ENCODE measurements at places on chromosomes 4 and X.
A peak's percentile ranks its signal among the peaks of the same experiment; 100 is the strongest.

- no peak for DNase-seq
Measured at GRCh38 chr4:126647756-126648397, 984.9 kb upstream of the INTU start.

DNA sequence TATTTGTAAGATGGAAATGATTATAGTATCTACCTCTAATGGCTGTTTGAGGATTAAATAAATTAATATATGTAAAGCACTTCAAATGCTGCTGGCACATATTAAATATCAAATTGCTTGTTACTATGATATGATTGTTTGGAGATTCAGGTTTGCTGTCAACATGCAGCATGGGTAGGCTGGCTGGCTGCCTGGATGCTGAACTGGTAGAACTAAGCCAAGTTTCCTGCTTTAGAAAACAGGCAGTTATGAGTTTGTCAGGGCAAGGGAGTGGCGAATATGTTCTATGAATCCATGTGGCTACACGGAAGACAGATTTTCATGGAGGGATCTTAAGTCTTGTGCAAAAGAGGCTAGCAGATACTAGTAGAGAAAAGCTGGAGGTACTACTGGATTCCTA lies 239.6 kb downstream of the GBA3 start:
- no peak for DNase-seq

DNA sequence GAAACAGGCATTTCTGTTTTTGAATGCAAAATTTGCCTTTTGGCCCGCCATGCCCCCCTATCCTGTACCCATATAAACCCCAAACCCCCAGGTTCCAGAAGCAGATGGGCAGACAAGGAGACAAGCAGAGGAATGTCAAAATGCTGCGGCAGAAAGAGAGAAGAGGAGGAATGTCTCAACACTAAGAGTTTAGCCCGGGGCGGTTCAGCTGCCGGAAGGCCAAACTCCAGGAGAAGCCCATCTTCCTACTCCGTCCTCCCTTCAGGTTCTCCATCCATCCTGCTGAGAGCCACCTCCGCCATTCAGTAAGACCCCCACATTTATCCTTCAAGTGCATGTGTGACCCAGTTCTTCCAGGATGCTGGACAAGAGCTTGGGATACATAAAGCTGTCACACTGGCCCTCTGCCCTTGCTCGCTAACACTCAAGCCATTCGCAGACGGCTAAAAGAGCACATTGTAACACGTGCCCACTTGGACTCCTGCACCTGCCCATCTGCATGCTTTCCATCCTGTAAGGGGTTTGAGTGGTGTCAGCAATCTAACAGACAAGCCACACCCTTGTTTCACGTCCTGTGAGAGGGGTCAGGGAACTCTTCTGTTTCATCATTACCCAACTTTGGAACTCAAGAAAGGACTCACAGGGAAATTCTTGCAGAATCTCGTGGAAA lies 31.3 kb downstream of the TLR10 start:
- DNase-seq: no peak

GRCh38 chr4:159298502-159298901 lies 195.6 kb downstream of the RAPGEF2 start:
- no peak for DNase-seq

DNA sequence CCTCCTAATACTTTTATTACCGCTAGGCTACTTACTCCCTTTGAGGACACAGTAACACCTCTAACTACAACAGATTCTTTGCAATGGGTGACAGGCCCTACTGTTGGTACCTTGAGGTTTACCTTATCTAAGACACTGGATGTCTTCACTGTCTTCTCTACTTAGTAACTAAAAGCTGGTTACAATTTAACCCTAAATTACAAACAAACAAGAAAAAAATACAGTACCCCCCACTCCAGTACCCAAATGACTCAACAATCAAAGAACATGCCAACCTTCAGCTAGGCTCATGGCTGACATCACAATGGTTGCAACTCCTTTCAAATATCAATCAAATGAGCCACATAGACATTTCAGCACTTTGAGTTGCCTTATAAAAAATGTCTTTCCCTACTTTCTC lies 198.0 kb downstream of the GUCY2F start:
- no peak for DNase-seq

DNA sequence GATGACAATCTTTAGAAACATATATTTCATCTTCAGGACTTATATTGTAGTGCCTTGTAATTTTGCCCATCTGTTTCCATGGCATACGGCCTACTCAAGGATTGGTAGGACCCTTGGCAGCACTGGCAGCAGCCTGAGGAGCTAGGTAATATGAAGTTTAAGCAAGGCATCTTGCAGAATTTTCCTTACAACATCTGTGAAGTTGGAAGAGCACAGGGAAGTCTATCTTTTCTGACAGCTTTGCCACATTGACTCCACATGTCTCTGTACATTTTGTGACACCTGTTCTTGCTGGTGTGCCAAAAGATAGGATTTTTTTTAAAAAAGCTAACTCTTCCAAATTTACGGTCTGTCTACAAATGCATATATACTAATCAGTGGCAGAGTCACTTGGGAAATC lies 1235.2 kb downstream of the PCDH7 start:
- DNase-seq: no peak

DNA sequence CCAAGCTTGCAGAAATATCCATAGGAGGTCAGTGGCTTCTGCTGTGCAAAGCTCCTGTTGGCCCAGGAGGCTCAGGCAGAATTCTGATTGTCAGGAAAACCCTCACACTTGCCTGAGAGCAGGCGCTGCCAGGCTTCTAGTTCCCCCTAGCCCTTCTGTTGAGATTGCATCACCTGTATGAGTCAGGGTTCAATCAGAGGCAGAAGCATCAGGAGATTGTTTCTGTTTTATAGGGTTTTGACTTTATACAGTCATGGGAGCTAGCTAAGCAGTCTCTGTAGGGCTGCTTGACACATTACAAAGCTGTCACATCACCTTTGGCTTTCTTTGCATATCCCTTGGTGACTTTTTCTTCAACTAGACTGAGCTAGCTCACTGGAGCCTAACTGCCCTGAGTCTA lies 27.8 kb downstream of the DIPK2B start:
- no peak for DNase-seq

GRCh38 chr4:142360657-142361056 lies 485.4 kb downstream of the INPP4B start:
- no peak for DNase-seq

DNA sequence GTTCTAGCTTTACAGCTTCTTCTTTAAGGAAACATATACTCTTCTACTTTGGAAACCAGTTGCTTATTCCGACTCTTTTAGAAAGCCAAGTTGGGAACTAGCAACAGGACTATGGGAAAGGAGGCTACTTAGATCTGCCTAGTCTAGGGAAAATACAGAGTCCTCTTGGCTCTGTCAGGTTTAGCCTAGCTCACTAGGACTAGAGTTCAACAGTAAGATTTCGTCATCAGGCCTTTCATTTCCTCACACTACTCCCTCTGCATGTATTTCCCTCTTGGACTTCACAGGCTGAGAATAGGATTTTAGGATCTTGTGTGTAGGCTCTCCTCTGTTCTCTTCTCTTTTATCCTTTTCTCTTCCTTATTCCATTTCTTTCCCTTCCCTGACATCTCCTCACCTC lies 409.8 kb downstream of the AR start:
- no peak for DNase-seq

DNA sequence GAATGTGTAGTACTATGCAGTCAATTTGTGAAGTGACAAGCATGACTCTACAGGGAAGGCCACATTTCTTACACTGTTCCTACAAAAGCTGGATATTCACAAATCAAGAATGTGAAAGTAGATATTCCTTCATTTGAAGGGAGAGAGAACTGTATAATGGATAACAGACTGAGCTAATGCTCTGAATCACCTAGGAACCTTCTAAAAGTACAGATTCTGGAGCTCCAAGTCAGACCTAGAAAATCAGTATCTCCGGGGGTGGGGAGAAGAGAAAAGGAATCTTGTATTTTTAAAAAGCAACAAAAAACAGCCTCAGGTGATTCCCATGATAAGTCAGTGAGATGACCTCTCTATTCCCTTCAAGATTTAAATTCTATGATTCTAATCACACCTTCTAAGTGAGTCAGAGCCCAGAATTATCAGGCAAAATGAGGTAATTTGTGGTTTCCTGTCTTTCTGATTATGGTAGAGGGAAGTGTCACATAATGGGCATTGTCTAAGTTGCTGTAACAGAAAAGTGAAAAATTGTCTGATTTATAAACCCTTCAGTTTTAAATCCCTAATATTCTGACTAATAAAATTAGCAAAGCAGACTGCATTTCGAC lies 80.9 kb downstream of the IL21 start:
- peak; percentile 49 for DNase-seq

DNA sequence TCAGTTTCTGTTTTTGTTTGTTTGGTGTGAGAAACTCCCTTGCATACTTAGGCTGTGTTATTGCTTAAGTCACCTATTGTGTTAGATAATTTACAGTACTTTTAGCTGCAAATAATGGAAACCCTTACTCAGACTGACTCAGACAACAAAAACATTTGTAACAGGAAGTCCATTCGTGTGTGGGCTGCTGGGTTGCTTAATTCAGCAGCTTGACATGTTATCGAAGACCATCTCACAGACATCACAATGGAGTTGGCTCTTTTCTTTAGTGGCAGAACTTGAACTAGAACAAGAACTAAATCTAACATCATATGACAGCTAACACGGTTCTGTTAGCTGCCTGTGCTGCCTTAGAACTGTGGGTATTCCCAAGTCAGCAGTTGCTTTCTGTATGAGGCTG lies 9.9 kb upstream of the GABRE start:
- no peak for DNase-seq

DNA sequence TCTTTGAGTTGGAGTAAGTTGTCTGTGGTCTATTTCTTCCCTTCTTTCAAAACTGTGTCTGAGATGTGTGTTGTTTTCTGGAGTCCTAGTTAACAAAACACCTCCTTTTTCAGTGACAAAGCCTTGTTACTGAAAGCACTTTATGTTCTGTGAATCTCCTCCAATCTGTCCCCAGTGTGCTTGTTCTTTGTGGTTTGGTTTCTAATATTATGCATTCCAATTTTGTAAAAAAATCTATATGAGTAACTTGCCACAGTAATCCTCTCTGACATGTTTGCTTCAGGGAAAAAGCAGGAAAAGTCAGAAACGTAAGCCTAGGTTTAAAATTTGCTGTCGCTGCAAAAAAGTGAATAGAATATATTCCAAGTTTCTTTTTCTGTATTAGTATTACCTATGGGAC lies 12.4 kb downstream of the PRRG1 start:
- DNase-seq: no peak

DNA sequence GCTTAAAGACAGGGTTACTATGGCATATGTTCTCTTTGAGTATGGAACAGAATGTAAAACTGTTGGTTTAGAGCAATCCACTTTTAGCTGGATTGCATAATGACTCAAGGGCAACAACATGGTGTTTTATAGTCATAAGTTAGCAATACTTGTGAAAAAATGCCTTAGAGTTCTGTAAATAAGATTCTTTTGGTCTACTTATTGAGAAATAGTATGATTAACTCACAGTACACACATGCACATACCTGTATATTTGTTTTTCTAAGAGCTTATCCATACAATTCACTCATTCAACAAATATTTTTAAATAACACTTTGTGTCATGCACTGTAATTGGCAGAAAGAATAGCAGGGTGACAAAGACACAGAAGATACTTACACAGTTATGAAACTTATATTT lies 1415.5 kb downstream of the PCDH7 start:
- DNase-seq: no peak

GRCh38 chr4:7083597-7084563 lies 16.0 kb upstream of the GRPEL1 start:
- no peak for DNase-seq

GRCh38 chr4:143455211-143455610 lies 58.3 kb upstream of the SMARCA5 start:
- DNase-seq: no peak

- DNase-seq: no peak
Measured at GRCh38 chrX:52363247-52363883, 5.5 kb upstream of the XAGE2 start.

All from CD4-positive, alpha-beta T cell treated with Interleukin-10 for 1 hour (primary cell).